ENCODE measurements at places on chromosomes 5 and 9.

- no peak for DNase-seq
These were observed 2.1 kb downstream of the RPL7A start for GRCh38 chr9:133349965-133350616.

DNA sequence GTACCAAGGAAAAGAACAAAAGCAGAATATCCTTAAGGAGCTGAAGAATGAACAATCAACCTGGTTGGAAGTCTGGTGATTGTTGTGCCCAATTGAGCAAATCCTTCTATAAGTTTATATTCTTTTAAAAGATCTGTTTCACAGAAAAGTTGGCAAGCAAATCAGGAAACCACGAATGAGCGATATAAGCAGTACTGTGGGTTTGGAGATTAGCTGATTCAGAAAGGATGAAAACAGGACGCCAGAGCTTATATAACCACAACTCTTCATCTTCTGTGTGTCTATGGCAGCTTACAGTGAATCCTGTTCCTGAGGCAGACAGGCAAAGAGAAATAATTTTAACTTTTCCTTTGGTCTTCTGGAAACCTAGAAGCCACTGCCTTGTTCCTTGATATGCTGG, 61.7 kb downstream of the SLC38A9 start:
- no peak for DNase-seq

- DNase-seq: no peak
These were observed 133.0 kb downstream of the CDH18 start for GRCh38 chr5:19855031-19855430.

DNA sequence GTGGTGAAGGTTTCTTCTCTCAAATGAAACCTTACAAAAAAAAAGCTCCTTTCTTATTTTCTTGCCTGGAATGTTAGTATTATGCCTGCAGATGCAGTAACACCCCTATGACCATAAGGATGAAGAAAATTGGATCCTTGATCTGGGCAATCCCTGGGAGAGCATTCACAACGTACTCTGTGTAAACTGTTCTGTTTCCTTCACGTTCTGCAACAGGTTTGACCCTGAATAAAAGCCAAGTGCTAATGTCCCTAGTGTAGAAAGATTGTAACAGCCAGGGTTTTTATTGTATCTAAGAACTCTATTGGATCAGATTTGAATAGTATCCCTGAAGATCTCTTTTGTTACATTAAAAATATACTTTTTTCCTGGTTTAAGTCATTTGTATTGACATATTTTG, 1639.6 kb upstream of the ACO1 start:
- DNase-seq: no peak

DNA sequence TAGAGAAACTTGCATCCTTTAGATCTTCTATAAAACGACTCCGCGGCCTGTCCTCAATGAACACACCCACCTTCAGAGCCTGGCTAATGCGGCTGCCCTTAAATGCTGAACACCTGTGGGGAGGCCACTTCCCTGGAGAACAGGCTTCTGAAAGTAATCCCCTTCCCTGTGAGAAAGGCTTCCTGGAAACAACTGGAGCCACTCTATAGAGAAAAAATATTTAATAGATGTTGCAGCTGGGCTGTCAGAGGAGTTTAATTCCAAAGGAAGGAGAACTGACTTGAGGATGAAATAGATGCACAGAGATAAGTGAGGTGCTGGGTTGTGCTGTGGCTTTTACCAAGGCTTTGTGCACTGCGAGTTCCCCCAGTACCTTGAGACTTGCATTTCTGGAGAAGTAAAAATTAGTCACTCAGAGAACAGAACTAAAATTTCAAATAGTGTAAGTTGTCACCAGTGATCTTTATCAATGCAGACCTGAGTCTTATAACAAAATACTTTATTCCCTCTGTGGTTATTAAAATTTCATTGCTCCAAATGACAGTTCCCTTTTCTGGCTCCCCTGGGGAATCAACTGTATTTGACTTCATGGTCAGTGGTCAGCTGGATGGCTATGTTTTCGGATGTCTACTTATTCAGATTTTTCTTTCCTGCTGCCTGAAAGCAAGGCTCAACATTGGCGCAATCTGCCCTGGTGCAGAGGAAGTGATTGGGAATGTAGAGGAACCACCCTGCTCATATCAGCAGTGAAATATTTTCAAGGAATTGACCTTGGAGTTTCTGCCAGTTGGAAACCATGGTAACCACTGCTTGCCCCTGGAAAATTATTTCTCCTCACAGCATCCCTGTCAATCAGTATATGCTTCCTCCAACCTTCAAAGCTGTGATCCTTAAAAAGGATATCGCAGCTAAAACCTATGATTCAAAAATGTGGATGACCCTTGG, 238.8 kb downstream of the SMARCA2 start:
- DNase-seq: no peak

- no peak for DNase-seq
These were observed 6.3 kb upstream of the ATG10 start for GRCh38 chr5:81965524-81965923.

DNA sequence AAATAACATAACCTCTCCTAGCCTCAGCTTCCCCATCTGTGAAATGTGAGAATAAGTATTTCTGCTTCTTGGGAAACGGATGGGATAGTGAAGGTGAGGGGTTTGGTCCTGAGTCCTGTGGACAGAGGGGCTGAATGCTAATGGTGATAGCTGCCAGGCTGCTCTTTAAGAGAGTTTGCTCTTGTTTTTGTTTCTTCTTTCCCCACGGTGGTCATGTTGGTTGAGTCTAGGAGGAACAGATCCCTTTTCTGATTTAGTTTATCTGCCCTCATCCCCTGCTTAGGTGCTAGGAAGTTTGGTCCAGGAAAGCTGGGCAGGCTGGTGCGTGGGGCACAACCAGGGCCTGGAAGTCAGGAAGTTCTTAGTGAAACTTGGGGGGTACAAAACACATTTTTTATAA, 7.7 kb upstream of the PITX1 start:
- DNase-seq: no peak

DNA sequence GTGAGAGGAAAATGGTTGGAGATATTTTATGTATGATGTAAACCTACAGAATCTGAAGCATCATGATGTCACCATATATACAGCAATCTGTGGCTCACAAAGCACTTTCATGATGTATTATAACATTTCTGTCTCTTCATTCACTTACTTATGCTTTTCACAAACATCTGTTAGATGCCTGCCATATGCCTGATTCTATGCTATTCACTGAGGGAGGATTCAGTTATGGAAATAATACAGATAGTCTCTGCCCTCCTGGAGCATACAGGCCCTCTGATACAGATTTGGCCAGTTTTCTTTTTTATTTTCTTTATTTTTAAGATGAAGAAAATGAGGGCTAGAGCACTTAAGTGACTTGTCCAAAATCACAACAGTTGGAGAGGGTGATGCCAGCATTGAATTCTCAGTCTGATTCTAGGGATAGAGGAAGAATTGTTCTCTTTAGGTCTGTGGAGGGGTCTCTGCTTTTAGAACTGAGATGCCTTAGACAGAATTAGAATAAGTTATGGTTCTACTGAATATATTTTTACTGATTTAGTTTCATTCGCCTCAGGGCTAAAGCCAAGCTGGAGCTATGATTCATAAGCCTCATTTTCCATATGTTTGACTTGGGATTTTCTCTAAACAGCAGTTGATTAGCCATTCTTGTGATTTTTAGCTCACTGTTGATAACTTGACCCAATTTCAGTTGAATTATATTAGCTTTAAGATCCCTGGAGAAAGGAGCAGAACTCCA, 636.4 kb downstream of the PRELID2 start:
- DNase-seq: no peak

GRCh38 chr5:77379558-77380061, 112.5 kb downstream of the WDR41 start:
- DNase-seq: no peak

DNA sequence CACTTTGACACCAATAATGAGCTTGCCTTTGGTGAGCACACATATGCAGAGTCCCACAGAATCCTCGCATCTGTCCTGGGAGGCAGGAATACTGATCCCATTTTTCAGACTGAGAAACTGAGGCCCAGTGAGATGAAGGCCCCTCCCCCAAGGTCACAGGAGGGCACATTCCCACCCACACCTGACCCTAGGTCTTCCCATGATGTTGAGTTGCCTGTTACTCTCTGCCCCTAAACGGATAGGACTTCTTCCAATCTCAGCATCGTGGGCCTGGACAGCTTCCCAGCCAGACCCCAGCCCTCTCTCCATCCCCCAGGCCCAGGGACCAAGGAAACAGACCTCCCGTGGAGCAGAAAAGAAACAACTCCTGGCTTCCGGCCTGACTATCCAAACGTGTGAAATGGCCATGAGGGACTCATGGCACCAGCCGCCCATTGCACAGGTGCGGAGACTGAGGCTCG, 877 bp downstream of the SH3GLB2 start:
- no peak for DNase-seq

- DNase-seq: no peak
These were observed 167.7 kb downstream of the RGS3 start for GRCh38 chr9:113631137-113631765.

DNA sequence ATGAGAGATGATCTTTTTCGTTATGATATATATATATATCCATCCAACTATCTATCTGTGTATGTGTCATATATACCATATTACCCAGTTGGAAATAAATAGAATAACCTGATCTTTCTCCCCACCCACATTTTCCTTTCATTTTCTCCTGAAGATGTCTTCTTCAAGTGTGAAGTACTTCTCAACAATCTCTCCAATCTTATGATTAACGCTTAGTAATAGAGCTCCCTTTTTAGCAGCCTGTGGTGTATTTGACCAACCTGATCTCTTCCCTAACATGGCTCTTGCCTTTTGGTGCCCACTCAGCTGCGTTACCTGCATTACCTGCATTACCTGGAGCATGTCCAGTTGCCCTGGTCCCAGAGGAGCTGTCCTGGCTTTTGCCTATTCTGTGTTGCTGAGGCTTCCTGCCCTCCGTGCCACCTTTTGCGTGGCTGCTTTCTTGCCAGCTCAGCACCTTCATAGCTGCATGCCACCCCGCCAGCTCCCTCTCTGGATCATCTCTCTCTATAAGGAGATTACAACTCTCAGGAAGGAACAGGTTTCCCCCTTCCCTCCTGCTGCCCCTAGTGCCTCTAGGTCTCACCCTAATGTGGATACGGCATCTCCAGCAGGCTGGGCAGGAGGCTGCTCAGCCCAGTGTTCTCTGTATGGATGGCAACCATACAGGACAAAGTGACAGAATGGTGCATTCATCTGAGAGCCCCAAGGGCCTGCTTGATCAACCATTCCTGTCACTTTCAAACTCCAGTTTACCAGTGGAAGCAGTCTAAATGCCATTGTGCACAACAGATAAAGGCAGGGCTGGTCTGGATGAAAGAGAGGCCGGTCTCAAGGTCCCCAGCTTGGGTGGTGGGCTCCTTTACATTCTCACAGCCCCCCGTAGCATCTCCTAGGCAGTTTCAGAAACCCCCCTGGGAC, 126.7 kb downstream of the GADD45G start:
- peak; percentile 37 for DNase-seq

GRCh38 chr5:127590156-127590722, 58.6 kb upstream of the CTXN3 start:
- no peak for DNase-seq

- DNase-seq: no peak
These were observed 3.6 kb downstream of the GOLPH3 start for GRCh38 chr5:32170303-32171151.

- no peak for DNase-seq
These were observed 1.7 kb downstream of the SMIM3 start for GRCh38 chr5:150780187-150780692.

DNA sequence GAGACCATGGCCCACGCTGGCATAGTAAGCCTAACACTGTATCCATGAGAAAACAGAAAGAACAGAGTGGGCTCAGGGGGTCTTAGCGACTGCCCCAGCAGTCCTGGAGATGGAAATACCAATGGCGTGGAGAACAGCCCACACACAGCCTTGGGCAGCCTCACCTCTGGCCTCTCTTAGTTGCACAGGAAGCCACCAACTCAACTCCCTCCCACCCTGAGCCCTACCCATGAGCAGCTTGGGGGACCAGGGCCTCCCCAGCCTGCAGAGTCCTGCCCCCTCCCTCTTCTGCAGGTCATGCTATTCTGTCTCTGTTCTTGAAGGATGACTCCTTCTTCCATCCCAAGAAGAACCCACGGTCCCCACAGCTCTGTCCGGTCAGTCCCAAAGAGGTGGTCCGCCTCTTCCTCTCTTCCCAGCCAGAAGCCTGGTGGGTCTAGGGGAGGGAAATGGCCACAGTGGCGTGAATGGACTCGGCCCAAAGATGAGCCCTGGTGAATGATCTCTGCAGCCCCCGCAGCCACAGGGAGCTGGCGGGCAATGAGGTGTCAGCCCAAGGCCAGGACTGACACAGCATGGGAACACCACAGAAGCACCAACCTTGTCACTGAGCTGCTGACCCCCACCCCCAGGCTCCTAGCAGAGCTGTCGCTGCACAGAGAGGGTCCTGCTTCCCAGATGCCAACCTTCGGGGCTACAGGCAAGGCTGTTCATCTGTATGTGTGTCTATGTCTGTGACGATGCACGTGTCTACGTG, 131.2 kb downstream of the ROR2 start:
- DNase-seq: no peak

- no peak for DNase-seq
These were observed 8.0 kb downstream of the PDLIM4 start for GRCh38 chr5:132265336-132266030.

GRCh38 chr9:15512204-15512603, 1.4 kb upstream of the PSIP1 start:
- no peak for DNase-seq

GRCh38 chr5:149438711-149439132, 59.6 kb upstream of the IL17B start:
- no peak for DNase-seq

DNA sequence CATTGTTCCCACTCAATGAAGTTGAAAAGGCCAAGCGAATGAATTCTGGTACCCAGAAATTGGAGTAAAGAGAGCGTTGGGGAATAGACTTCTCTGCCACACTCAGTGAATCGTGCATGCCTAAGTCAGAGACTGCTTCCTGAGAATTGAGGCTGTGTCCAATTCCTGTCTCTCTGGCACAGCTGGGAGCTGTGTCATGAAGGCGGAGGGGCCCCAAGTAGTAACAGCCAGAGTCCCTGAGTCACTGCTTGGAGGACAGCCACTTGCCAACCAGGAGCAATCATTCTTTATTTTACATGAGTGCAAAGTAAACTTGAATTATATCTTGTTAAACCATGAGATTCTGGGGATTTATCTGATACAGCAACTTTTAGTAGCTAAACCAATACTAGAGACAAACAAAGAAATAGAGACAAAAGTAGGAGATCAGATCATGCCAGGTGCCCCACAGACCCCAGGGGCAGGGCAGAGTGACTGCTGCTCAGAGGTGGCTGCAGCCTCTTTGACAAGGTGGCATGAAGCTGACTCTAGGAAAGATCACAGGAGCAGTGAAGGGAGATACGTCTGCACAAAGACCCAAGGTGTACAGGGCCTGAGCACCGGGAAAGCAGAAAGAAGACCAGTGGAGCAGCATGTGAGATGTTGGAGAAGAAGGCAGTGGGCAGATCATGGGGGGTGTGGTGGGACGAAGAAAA, 246.0 kb downstream of the GADD45G start:
- DNase-seq: no peak
